Renal pelvis (tissue), 12 donors: ENCODE measurements at places on chromosomes 7 and 10. TPM values are rescaled to one million over a fixed set of nuclear protein-coding genes. Genes with fewer than 3 reads are reported as not detected.

GRCh38 chr10:77072836-77073662 lies 564.6 kb downstream of the KCNMA1 start:
- no peak for DNase-seq

DNA sequence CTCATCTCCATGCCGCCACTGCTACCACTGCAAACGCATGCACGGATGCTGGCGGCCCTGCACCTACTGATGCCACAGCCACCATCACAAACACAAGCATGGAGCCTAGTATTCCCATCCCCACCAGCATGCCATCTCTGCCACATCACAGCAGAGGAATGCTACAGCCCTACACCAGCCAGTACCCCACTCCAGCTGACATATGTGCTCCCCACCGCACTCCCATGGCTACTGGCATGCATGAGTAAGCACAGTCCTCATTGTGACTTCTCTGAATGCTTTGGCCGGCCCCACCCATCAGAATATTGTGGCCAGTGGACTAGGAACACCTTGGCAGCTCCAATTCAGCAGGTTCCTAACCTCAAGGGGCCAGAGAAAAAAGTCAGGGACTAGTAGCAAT lies 705.5 kb downstream of the POM121L12 start:
- no peak for DNase-seq

DNA sequence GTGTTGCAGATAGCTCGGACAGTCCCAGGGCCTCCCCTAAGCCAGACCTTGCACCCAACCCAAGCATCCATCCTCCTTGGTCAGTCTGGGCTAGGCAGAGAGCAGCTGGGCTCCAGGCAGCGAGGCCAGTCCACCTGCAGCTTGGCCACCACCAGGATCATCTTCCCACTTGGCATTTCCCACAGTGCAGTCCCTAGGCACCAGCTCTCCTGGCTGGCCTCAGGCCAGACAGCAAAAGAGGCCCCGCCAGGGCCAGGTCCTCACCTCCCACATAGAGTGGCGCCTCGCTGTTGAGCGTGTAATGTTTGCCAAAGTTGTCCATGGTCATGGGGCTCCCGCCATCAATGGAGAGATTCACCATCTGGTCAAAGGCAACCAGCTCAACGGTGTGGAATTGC lies 171.7 kb downstream of the LCOR start:
- no peak for DNase-seq

DNA sequence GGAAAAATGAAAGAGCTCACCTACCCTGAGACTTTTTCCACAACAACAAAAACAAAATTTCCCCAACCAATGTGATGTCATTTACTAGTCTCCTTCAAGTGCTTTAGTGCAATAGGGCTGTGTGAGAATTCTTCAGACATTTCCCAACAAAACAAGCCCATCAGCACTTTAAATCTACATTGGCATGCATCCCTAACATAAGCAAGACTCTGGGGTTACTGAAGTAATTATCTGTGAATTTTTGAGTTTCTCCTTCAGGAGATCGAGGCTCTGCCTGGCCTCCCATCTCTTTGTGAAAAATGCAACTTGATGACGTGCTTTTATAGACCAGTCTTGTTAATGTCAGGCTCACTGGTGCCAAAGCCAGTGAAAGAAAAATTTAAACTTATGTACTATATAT lies 255.6 kb downstream of the GFRA1 start:
- no peak for DNase-seq

DNA sequence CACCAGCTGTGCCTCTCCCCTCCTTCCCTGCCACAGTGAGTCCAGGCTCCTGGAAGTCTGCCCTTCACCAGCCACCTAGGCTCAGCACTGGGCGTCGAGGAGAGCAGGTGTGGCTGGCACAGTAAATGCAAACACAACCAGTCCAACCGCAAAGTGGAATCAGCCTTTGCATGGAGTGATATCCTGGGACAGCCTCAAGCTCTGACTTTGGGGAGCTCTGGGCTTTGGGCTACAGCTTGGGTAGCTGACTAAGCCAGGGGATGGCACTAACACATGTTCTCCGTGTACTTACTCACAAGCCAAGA lies 312.4 kb downstream of the KCNMA1 start:
- DNase-seq, result no peak

AGBL3 gene
- polyA plus RNA-seq, result 14.1 TPM

DNA sequence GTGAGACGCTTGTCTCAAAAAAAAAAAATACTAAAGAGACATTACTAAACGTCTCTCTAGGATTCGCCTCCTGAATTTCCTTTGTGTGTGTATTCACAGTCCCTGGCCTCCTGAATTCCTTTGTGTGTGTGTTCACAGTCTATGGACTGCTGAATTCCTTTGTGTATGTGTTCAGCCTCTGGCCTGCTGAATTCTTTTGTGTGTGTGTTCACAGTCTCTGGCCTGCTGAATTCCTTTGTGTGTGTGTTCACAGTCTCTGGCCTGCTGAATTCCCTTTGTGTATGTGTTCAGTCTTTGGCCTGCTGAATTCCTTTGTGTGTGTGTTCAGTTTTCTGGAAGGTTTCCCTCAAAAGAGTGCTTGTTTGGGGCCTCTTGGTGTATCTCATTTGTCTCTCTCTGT lies 8.2 kb downstream of the BMS1 start:
- no peak for DNase-seq

AVPI1 gene
- 4.3 TPM for polyA plus RNA-seq

ITGB8 gene
- 31.5 TPM for polyA plus RNA-seq

DNA sequence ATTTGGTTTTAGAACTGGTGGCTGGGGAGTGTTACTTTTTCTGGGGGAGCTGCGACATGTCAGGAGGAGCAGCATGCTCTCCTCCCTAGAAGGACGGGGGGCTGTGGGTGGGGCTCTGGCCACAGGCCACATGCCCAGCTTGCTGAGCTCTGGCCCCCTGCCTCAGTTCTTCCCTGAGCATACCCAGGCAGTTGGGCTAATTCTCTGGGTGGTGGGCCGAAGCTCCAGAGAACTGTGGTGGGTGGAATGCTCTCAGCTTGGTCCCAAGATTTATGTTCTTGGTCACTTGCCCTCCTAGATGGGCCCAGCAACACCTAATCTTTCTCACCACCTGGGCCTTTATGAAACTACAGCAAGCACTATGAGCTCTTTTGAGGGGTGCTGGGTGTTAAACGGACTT lies 5.1 kb upstream of the ZNF775 start:
- no peak for DNase-seq

MOGAT3 gene
- 0.83 TPM for polyA plus RNA-seq

GRCh38 chr7:133165001-133165400 lies 83.1 kb upstream of the CHCHD3 start:
- no peak for DNase-seq

DNA sequence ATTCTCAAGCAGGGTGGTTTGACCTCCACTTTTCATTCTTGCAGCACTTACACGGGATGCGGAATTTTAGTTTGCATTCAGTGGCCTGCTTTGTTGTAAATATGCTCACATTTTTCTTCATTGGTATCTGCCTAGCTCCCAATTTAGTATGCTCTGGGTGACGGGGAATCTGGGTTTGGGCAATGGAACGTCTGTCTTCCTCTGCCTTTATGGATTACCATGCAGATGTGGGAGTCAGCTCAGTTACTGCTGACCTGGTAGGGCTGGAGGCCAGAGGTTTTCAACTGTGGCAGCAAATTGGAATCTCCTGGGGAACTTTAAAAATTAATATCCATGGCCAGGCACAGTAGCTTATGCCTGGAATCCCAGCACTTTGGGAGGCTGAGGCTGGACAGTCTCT lies 161.6 kb downstream of the CAMK1D start:
- DNase-seq, result no peak

SLC16A9 gene
- 30.5 TPM for polyA plus RNA-seq

CELF2 gene
- polyA plus RNA-seq, result 11.8 TPM

EN2 gene
- 0.17 TPM for polyA plus RNA-seq

CABCOCO1 gene
- polyA plus RNA-seq, result 3.4 TPM

DNA sequence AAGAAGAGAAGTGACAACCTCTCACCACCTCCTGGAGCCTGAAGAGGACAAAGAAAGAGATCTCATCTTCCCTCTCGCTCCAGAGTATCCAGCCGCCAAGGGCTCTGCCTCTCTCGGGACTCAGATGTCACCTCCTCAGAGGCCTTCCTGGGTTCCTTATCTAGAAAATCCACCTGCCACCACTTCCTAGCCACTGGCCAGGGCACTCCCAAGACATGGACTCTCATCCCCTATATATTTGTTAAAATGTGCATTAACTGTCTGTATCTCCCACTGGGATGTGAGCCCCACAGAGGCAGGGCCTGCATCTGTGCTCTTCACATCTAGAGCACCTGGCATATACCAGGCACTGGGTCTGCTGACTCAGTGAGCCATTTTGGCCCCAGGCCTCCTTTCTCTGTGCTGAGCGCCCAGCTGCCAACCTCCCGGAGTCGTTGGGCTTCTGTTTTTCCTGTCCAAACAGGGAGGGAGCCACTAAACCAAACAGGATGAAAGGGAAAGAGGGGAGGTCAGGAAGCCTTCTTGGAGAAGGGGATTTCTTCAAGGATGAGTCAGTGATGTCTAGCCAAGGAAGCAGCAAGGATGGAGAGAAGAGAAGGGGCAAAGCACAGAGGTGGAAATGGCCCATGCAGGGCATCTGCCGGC lies 58.9 kb downstream of the KCNMA1 start:
- no peak for DNase-seq

NXPH1 gene
- polyA plus RNA-seq, result not detected

ASAH2 gene
- polyA plus RNA-seq, result 2.0 TPM

DNA sequence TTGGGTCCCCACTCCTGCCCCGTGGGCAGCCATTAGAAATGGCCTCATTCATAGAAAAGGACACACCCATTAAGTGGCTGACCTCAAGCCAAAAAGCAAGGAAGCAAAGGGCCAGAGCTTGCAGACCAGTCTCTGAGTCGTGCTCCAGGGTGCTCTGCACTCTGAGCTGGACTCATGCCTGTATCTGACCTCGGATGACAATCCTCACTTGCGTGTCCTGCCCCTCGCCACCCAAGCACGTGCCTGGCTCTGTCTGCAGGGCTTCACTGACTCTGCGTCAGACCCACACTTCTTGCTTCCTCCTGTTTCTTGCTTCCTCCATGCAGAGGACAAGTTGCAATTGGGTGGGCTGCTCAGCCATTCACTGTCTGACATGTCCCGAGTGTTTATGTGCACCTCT lies 138.8 kb downstream of the OAT start:
- no peak for DNase-seq

SCART1 gene
- 4.9 TPM for polyA plus RNA-seq

- peak; percentile 62 for DNase-seq
Observed at GRCh38 chr10:22655312-22655981, 58.9 kb downstream of the PIP4K2A start.

MYPN gene
- polyA plus RNA-seq, result 0.05 TPM

RAB11FIP2 gene
- 58.7 TPM for polyA plus RNA-seq

HPS1 gene
- polyA plus RNA-seq, result 36.2 TPM

DNA sequence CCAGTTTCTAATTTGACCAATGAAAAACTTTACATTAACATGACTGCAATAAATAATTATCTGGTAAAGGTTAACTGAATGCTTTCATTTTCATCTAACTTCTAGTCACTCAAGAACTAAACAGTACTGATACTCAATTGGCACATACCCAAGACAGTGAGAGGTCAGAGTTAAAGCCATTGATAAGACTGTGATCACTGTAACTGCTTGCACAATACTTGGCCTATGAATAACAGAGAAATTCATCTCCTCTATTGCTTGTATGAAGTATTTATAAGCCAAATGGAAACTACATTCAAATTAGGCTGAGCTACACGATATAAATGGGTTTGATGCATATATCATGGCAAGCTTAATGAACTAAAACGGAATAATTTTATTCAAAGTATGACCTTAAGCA lies 43.0 kb downstream of the HERC4 start:
- DNase-seq, result no peak
